ENCODE measurements at places on chromosomes 12 and 14.

DNA sequence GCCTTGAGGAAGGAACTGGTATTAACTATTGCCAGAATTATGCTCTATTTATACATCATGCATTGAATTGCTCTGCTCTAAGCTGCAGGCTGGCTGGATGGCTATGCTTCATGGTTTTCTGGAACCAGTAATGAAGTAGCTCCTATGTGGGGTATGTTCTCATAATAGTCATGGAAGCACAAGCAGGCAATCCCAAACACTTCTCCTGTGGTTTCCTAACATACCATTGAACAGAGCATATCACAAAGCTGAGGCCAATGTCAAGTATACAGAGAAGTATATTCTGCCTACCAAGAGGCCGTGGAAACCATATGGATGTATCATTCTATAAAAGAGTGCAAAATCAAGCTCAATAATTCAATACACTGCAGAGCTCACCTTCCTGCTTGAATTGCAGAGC, 1752.4 kb upstream of the FLRT2 start:
- no peak for DNase-seq

DNA sequence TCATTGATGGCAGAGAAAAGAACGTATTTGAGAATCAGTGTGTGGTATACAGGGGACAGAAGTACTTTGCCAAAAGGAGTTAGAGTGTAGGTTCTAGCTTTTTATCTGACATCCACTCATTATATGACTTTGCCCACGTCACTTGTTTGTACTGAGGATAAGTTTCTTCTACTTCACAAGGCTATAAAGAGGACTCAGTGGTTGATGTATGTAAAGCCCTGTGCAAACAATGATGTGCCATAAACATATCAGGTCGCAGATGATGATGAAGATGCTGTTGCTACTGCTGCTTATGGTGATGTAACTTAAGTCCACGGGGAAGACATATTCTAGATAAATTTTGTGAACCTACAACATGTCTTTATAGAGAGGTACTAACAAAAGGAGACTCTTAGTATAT, 66.3 kb downstream of the TRHDE start:
- DNase-seq, result no peak

- DNase-seq, result no peak
These were observed 57.9 kb downstream of the AMN start for GRCh38 chr14:102980409-102980810.

DNA sequence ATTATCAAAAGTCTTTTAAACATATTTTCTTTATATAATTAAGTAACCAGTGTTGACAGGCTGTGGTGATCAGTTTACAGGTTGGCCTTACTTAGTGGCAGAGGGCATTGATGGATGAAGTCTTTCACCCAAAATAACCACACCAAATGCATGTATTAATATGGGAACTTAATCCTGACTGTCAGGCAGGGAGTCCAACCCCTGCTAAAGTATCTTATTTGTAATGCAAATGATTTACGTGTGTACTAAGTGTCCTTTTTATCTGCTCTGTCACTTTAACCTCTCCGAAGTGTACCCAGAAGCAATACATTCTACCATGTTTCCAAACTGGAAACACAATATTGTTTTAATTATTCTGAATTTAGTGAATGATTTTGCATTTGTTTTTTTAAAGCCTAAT, 1.4 kb downstream of the MYBPC1 start:
- no peak for DNase-seq

GRCh38 chr14:58769011-58769643, 131.4 kb downstream of the DACT1 start:
- DNase-seq, result no peak

DNA sequence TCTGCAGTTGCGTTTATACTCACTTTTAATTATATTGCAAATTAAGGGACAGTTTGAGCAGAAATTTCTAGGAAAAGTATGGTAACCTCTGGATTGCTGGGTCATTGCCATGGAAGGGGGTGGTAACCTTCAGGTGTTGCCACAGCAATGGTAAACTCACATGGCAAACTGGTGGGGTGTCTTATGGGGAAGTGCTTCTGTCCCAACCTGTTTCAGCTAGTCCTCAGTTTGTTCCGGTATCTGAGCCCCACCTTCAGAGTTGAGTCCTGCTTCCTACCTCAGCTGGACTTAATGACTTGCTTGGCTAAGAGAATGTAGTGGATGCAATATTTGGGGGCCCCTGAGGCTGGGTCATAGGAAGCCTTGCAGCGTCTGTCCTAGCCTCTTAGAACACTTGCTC, 7.3 kb upstream of the CLMN start:
- no peak for DNase-seq

DNA sequence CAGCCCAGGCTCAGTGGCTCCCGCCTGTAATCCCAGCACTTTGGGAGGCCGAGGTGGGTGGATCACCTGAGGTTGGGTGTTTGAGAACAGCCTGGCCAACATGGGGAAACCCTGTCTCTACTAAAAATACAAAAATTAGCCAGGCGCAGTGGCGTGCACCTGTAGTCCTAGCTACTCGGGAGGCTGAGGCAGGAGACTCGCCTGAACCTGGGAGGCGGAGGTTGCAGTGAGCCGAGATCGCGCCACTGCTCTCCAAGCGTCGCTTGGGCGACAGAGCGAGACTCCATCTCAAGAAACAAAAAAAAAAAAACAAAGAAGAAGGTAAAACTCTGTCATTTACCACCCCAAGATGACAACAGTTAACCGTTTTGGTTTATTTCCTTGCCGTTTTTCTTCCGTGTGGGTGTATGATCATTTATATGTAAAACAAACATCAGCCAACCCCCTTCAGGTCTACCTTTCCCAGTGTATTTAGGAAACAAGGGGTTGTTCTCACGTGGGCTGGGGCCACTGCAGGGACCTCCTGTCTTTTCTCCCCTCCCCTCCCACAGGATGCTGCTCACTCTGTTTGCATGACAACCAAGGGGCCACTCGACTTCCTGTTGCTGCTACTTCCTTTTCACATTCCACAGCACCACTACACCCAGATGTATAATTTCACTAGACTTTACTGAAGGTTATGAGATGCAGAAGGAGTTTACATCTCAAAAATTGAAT, 13.6 kb downstream of the TTC9 start:
- DNase-seq, result no peak

- no peak for DNase-seq
These were observed 15.9 kb downstream of the COPZ1 start for GRCh38 chr12:54340846-54341245.
